ENCODE measurements at places on chromosomes 1 and 21.
A peak's percentile ranks its signal among the peaks of the same experiment; 100 is the strongest.

DNA sequence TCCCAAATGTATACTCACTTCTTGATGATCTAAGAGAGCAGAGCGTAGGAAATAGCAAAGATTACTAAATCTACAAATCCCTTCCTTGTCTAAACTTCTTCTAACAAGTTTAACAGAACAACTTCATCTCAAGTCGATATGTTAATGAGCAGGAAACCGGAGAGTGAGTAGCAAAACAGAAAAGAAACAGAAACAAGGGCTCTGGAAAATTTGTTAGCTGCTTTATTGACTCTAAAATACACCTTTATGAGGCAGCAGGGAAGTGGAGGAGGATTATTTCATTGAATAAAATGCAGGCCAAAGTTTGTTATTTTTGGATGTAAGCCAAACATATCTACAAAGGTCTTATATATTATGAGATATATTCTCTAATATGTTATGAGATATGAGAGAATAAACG is 192.4 kb downstream of the LRRIQ3 start:
- DNase-seq = no peak

- no peak for DNase-seq
Observed at GRCh38 chr1:50447961-50448360, 24.7 kb upstream of the DMRTA2 start.

DNA sequence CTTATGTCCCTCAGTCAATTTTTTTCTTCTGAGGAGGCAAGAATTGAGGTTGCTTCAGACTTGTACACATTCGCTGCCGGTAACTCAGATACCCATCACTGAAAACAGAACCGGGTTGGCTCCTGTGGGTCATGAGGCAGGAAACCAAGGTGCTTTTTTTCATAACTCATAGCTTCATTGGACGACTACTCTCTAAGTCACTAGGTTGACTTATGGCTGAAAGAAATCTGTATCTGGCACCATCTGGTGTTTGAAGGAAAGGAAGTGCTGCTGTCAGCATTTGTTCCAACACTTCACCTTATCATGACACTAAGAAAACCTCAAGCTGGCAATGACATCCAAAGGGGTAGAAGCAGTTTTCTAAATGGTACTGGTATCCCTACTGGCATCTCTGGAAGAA is 82.3 kb downstream of the TBX19 start:
- peak; percentile 85 for DNase-seq

GRCh38 chr21:14454016-14455009 is 71.4 kb upstream of the HSPA13 start:
- no peak for DNase-seq

DNA sequence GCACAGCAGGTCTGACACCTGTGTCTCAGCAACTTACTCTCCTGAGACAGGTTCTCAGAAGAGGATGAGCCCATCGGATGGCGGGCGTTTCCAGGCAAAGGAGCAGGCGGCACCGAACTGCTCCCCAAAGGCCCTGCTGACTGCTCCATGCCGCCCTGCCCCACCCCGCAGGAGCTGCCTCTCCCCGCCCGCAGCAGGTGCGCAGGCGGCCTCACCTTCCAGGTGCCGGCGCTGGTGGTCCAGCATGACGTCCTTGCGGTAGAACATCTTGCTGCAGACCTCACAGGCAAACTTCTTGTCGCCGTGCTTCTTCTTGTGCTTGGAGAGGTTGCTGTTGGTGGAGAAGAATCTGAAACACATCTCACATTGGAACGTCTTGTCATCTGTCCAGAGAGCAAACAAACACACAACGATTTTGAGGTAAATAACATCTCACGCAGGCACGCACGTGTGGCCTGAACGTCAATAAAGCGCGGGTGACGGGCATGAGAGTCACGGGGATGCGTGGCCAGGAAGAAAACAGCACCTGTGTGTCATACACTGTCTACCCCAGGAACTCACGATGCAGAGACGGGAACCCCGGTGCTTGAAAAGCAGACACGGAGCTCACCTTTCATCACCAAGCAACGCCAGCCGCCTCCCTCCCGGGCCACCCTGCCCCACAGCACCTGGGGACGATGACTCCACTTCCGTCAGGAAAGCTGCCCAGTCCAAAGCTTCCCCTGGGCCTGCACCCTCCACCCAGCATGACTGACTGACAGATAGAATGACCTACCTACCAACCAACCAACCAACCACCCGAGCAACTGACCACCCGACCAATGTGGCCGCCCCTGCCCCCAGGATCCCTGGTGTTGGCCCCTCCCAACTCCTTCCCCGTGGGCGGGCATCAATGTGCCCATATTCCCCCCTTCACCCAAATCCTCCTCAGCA is 50.9 kb downstream of the PRDM15 start:
- no peak for DNase-seq

DNA sequence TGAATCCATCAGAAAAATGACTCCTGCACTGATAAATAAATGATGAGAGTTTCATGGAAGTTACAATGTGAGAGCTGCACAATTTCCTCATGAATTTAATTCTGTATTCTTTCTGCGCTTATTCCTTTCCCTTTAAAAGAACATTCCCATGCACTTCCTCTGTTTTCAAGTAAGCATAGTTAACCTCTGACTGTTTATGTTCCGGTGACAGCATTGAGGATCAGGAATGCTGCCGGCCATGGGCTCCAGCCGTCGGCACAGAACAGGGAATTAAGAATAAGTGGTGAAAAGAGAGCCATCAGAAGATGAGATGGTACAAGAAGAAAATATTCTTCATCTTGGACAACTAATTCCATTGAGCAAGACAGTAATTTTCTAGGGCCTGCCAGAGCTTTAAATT is 65.3 kb downstream of the SUSD4 start:
- no peak for DNase-seq

DNA sequence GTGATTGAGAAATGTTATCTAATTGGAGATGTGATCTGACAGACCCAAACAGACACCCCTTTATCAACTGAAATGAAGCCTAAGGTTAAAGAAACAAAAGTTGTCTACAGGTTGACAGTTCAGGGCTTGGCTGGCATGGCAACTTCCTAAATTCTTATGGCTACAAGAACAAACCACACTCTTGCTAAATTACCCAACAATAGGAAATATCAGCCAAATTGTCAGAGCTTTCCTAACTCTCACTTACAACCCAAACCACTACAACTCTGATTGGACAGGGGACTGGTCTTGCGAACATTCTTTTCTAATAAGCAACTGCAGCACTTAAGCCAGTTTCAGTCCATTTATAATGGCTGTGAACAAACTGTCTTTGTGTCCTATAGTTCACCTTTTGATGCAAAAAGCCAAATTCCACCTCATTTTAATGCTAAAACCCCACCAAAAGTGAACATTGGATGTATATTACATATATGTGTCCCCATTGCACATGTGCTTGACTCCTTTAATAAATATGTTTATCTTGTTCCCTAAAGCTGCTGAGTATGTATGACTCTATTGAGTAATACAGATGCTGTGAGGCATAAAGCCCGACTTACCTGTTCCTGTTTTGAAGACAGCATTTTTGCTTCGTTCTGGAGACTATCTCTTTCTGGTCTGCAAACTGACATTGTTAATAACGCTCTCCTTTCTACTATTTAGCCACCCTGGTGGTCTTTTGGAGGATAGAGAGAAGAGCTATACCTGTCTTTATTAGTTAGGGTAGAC is 101.3 kb upstream of the HMCN1 start:
- no peak for DNase-seq

- no peak for DNase-seq
Observed at GRCh38 chr21:42607102-42607501, 46.3 kb upstream of the PDE9A start.

Measured in CD4-positive, alpha-beta T cell treated with Interleukin-21 for 1 hour (primary cell).